ENCODE measurements at places on chromosomes 11 and 22.
A peak's percentile ranks its signal among the peaks of the same experiment; 100 is the strongest.

- DNase-seq, result no peak
These were observed 5.1 kb upstream of the INTS4 start for GRCh38 chr11:77999446-78000030.

DNA sequence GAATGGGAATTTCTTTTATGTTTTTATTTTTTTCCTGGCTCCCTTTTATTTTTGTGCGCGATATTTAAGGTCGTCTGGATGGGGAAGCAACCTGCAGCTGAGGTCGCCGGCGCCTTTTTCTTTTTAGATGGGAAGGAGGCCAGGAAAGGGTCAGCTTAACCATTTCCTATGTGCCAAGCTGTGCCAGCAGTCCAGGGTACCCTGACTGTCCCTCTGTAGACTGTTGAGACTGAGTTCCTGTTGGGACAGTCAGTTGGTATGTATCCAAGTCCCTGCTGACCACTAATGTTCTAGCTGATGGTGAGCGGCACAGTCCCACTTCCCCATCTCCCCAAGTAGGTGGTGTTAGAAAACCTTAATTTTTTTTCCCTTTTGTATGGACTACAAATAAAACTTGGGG, 10.5 kb downstream of the RBM14 start:
- no peak for DNase-seq

DNA sequence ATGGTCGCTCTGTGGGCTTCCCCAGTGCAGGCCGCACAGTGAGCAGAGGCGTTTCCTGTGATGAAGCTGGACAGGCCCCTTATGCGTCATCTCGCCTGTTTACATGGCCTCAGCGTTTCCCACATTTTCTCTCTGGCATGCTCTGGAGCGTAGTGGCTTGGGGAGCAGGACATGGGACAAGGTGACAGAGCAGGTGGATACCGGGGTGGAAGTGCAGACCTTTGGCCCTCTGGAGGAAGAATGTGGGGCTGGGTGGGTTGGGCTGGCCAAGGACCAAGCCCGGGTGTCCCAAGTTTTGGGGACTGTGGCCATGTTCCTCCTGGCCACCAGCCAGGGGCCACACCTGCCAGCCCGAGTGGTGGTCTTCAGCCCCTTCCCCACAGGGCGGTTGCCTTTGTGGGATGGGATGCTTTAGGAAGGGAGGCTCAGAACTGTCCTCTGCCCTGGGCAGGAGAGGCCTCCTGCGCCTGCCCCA, 446.6 kb downstream of the TBC1D22A start:
- no peak for DNase-seq

DNA sequence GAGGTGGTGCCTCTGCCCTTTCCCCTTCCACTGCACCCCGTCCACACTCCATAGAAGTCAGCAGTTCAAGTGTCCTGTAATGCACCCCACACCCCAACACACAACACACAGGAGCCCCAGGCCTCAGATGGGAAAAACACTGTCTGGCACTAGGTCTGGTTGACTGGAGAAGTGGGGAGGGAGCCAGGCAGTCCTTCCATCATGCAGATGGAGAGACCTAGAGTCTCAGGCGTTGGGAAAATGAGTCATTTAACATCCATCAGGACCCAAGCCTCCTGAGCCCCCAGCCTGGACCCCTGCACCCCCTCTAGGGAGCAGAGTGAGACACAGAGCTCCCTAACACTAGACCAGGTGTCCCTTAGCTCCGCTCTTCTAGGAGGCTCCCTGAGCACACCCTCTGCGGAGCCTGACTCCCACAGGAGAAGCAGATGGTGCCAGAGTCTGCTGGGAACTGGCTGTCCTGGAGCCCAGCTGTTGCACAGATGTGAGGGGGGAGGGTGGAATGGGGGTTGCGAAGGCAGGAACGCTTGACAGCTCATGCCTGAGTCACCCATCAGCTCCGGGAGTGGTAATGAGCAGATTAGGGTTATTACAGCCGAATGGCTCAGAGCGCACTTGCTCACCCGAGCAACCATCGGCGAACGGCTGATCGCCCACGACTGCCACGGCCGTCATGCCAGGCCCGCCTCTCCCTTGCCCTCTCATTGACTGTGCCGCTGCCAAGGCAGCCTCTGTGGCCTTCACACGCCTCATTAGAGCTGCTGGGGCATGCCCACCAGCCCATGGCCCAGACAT, 22.1 kb upstream of the SYT7 start:
- no peak for DNase-seq

DNA sequence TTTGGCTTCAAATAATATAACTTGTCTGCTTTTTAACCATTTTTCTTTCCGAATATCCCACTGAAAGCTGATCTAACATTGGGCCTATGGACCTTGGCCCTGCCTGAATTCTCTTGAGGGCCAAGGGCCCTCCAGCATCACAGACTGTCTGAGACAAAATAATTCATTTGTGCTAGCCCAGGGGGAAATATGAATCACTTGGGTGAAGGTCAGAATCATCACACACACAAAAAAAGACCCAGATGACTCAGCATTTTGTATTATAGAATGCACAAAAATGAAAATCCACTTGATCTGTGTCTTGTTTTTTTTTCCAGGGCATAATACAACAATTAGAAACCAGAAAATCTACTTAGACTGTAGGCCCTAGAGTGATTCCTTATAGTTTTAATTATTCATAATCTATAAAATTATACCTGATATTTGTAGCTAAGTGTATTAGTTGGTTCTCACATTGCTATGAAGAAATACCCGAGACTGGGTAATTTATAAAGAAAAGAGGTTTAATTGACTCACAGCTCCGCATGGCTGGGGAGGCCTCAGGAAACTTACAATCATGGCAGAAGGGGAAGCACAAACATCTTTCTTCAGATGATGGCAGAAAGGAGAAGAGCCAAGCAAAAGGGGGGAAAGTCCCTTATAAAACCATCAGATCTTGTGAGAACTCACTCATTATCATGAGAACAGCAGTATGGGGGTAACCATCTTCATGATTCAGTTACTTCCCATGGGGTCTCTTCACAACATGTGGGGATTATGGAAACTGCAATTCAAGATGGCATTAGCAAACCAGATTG, 15.6 kb upstream of the RDX start:
- DNase-seq, result peak; percentile 57

DNA sequence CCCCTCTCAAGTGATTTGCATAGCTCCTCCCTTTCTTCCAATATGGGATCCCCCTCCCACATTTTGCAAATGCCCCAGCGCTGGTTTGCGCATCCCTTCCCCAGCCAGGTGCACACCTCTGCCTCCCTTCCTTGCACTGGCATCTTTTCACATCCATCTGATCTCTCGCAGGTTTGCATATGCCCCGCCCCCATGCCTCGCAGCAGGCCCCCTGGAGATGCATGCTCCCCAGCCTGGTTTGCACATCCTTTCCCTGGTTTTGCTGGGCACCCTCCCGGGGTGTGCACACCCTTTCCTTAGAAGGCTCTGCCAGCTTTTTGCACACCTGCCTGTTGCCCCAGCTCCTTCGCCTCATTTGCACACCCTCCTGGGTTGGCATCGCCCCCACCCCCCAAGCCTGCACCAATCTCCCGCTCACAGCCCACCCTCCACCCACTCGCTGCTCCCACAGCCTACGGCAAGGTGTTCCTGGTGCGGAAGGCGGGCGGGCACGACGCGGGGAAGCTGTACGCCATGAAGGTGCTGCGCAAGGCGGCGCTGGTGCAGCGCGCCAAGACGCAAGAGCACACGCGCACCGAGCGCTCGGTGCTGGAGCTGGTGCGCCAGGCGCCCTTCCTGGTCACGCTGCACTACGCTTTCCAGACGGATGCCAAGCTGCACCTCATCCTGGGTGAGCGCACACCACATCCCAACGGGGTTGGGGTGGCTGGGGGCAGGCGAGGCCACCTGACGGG, 917 bp downstream of the RPS6KA4 start:
- no peak for DNase-seq

- DNase-seq, result no peak
These were observed 15.1 kb downstream of the FXYD6 start for GRCh38 chr11:117861151-117862018.

- DNase-seq, result no peak
These were observed 32.1 kb downstream of the AMPD3 start for GRCh38 chr11:10487002-10487647.

- DNase-seq, result peak; percentile 50
These were observed 77.9 kb downstream of the BTBD10 start for GRCh38 chr11:13384908-13385640.
